Osteoblast (primary cell): ENCODE measurements at places on chromosomes 2 and 18.
A peak's percentile ranks its signal among the peaks of the same experiment; 100 is the strongest.

DNA sequence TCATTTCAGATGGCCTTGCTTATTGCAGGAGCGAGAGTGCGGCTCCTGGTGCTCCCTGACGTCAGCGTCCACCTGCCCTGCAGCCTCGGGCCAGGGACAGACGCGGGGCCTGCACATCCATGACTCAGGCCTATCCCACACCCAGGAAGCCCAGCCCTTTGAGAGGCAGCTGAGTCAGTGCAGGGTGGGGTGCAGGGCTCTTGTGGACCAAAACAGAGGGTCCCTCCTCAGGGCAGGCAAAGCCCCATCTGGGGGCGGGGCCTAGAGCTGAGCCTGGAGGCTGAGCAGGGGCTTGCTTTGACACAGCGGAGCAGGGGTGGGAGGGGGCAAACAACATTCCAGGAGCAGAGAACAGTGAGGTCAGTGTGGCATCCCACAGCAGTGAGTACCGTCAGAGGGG lies 7.7 kb upstream of the ARHGEF4 start:
- peak; percentile 87 for DNase-seq

GRCh38 chr2:46303822-46304221 lies 6.6 kb downstream of the EPAS1 start:
- DNase-seq, result no peak

DNA sequence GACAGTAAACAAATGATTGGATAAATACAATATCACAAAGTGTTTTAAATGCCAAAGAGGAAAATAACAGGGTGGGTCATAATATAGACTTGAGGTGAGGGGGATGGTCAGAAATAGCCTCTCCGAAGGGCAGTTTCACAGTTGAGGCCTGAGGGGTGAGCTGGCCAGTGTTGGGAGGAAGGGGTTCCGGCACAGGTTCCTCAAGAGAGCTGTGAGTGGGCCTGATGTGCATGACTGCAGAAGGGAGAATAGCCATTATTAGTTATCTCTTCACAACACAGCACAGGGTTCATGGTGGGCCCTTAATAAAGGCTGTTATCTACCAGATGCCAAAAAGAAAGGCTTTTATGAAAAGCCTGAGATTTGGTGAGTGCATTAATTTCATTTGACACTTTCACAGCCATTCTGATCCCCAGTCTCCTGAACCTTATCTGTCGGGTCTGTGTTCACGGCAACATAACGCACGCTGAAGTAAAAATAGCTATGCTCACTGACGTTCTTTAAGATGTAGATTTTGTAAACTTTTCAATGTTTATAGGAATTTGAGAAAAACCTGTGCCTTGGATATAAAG lies 39.6 kb downstream of the POLR1A start:
- no peak for DNase-seq

GRCh38 chr2:195451160-195451559 lies 205.9 kb upstream of the SLC39A10 start:
- DNase-seq, result no peak

DNA sequence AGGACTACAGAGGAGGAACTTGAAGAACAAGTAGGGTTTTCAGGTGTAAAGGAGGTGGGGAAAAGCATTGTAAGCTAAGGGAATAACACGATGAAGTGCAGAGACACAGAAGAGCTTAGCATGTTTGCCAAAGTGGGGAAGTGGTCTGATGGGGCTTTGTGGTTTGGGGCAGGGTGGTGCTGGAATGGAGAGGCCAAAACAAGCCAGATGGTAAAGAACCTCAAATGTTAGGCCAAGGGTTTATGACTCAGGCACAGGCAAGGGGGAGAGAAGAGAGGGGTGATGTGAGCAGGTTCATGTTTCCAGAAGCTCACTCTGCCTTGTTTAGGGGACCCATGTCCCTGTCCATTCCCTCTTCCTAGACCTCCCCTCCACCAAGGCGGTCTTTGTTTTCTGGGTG lies 104.5 kb upstream of the YWHAQ start:
- DNase-seq, result no peak

DNA sequence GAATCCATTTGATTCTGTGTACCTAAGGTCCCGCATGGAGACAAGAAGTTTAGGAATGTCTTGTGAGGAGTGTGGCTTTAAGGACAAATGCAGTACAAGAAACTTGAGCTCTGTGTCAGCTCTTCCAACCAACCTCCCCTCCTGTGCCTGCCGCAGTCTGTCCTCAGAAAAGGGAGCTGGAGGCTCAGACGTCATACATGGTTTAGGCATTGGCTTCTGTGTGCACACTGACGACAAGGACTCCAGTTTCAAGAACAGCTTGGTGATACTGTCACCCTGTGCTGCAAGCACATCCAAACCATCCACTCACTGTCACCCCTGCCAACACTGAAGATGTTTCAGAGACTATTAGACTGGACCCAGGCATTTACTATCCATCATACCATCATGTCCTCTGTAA lies 470.4 kb downstream of the IRS1 start:
- no peak for DNase-seq

DNA sequence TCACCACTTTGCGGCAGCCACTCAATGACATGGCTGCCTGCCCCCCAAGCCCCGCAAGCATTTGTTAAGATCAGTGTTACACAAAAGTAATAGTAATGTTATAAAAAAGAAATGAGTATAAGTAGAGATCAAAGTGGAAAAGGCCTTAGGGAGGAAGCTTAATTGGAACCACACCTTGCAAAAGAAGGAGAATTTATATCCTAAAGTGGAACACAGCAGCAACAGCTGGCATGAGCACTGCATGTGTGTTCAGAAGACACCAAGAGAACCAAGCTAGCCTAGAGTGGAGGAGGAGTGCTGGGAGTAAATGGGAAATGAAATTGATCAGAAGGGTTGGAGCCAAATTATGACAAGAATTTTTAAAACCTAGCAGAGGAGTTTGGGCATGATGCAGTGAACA lies 73.1 kb upstream of the STK17B start:
- no peak for DNase-seq

GRCh38 chr2:21841341-21841740 lies 717.6 kb downstream of the TDRD15 start:
- DNase-seq, result no peak

- DNase-seq, result no peak
These were observed 98.8 kb downstream of the KLHL29 start for GRCh38 chr2:23483791-23484190.

DNA sequence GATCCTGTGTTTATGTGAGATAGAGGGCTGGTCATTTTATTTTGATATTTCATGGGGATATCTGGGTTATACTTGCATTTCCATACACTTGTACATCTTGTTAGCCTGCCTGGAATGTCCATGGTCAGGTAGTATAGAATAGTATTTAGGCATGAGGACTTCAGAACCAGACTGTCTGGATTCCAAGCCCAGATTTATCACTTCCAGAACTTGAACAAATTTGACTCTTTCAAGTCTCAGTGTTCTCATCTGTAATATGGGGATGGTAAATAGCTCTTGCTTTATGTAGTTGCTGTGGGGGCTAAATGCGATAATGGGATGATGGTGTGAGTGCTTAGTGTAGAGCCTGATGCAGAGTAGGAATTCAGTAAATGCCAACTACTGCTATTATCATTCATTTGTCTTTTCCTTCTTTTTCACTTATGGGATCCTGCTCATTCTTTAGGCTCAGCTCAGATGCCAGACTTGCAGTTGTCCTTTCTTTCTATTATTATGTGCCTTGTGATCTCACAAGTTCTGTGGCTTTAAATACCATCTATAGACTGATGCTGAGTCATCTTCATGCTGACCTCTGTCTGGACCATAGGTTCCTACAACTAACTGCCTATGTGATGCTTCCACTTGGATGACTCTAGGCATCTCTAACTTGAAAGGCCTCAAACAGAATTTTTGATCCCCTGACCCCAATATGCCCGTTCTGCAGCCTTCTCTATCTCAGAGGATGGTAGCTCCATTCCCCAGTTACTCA lies 67.4 kb downstream of the POLE4 start:
- peak; percentile 82 for DNase-seq

DNA sequence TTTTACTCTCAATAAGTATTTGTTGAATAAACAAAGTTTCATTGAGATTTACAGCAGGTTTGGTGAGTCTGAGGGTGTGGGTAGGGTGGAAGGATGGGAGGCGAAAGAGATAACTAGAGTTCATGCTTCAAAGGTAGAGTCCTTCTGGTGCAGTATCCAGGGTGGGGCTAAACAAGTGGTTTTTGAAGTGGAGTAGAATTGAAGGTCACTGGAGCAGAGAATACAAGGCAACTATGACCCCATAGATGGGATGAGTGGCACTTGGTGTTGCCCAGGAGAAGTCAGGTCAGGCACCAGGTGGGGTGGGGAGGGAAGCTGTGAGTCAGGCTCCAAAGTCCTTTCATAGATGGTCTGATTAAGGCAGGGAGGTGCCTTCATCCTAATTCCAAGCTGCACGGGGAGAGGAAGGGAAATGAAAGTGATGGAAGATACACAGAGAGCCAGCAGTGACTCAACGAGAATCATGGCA lies 6.6 kb upstream of the CAB39 start:
- no peak for DNase-seq

DNA sequence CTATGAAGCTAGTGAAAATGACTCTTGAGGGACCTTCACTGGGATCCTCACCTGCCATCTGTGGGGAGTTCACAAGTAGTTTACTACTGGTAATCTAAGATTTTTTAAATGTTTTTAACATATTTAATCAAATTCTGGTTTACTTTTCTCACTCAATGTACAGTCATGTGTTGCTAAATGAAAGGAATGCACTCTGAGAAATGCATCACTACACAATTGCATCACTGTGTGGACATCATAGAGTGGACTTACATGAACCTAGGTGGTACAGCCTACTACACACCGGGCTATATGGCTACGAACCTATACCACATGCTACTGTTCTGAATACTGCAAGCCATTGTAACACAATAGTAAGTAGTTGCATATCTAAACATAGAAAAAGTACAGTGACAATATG lies 528.0 kb downstream of the BCL11A start:
- no peak for DNase-seq

- DNase-seq, result no peak
These were observed 44.1 kb upstream of the CYRIA start for GRCh38 chr2:16709769-16710168.

DNA sequence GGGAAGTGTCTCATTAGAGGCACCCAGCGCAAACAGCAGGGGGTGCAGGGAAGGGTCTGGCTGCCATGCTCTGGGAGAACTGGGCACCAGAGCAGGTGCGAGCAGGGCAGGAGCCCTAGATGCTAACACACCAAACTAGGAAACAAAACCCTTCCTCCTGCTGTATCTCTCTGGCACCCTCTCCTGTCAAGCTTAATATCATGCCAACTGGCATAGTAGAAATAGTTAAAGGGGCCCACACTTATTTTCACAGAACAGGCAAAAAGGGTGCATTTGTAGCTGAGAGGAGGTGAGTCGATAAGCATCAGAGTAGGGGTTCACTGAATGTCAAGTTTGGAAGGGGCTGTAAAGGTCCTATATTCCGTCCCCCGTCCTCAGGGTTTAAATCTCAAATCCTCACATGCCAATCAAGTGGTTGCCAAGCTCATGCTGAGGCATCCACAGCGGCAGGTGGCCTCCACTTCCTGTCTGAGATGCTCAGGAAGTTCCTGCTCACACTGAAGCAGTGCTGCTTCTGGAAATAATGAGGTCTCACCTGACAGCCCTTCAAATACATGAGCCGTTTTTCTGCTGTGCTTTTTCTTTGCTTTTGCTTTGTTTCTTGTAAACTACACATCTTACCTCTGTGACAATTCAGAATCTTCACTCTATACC lies 14.9 kb upstream of the ACKR3 start:
- no peak for DNase-seq

- DNase-seq, result no peak
These were observed 70.2 kb upstream of the LYPD1 start for GRCh38 chr2:132740081-132740720.

- DNase-seq, result peak; percentile 54
These were observed 102.8 kb upstream of the SALL3 start for GRCh38 chr18:78876868-78877267.

- DNase-seq, result no peak
These were observed 2.9 kb downstream of the CHRND start for GRCh38 chr2:232528746-232529460.

GRCh38 chr2:215793747-215794595 lies 219.4 kb downstream of the MREG start:
- peak; percentile 51 for DNase-seq

GRCh38 chr2:212034841-212035585 lies 503.6 kb downstream of the ERBB4 start:
- DNase-seq, result no peak

GRCh38 chr2:224039770-224040440 lies 819 bp upstream of the SERPINE2 start:
- DNase-seq, result peak; percentile 75

DNA sequence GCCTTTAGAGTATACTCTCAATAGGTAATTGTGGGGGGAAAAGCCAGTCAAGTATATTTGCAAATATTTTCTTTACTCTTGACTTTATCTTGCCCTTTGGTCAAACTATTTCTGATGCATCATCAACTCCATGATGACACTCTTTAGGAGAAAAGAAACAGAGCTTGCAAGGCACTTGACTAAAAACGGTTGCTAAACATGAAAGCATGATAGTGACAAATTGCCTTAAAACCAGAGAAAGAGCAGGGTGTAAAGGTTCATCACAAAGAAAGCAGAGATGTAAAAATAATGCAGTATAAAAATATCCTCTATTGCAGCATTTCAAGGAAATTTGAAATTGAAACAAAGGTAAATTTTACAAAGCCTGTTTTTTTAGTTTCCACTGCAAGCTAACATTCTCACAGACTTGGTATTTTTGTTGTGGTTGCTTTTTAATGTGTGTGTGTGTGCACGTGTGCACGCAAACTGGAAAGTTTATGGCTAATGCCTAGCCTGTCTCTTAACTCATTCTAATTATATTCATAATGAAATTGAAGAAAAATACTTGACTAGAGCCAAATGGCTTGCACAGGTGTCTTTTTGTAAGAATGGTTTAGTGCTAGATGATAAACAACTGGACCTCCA lies 503.6 kb downstream of the ARHGAP15 start:
- no peak for DNase-seq

- DNase-seq, result no peak
These were observed 1.8 kb downstream of the NEU2 start for GRCh38 chr2:233034091-233034882.

- DNase-seq, result peak; percentile 92
These were observed 22.0 kb downstream of the SMAD7 start for GRCh38 chr18:48928787-48929186.

GRCh38 chr2:45256867-45257641 lies 247.8 kb upstream of the SIX2 start:
- no peak for DNase-seq

DNA sequence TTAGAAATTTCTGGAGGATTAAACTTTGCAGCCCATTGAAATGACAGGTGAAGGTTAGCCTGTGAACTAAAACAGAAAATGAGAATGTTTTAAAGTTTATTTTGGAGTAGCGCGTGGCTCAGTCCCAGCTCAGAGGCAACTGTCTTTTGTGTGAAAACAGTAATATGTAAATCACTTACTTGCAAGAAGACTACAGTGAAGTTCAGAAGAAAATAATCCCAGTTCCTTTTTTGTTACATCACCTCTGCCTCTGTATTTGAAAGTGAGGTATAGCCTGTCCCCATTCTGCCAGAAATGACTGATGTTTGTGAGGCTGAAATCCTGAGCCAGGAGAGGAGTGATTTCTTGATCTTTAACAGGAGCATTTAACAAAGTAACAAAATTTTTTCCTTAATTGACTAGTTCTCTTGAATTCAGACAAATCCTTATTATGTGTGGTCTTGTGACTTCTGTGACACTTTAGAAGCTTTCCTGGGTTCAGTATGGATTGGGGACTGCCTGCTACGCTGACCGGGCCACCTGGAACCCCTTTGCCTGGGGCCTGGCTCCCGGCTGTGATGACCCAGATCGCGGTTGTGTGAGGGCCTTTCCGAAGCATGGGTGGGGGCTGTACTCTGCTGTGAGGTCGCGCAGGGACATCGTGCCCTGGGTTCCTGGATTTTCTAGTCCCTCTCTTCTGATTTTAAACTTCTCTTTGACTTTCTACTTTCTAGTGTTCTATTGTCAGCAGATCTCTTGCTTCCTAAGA lies 24.3 kb downstream of the TRAPPC12 start:
- no peak for DNase-seq

GRCh38 chr18:38900031-38900430 lies 1334.4 kb upstream of the CELF4 start:
- DNase-seq, result no peak
